ENCODE measurements at places on chromosomes 7 and 10. TPM values are rescaled to one million over a fixed set of nuclear protein-coding genes. Genes with fewer than 3 reads are reported as not detected.
A peak's percentile ranks its signal among the peaks of the same experiment; 100 is the strongest.

The SLC26A3 gene
- 2.0 TPM for total RNA-seq

The ZNF22 gene
- 46.0 TPM for total RNA-seq

The TAC1 gene
- total RNA-seq = not detected

The SUN3 gene
- not detected for total RNA-seq

The DPP6 gene
- total RNA-seq = 13.1 TPM

The ALOX5 gene
- 1.9 TPM for total RNA-seq

- no peak overlapping the region for H3K4me3 ChIP-seq
- H3K27me3 ChIP-seq = no peaks in the 10 kb centered on the region
- DNase-seq = no peak
- peaks cover 11% of the 10 kb centered on the region for H3K36me3 ChIP-seq
- no peak overlapping the region for H3K27ac ChIP-seq
These were observed 11.8 kb upstream of the PRKAR1B start for GRCh38 chr7:738723-739454.

DNA sequence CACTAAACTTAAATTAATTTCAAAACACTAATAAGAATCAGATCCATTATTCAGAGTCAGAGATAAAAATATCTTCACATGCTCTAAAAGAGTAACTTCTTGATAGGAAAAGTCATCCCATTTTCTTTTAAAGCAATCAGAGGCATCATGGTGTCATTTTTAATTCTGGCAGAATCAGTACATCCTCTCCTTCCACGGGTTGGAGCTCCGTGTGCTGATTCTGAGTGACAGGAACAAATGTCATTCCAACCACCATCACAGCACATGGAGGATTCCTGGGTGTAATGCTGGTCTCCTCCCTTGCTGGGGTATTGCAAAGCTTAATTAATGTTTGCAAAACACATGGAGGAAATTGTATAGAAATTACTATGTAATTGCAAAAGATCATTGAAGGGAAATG, 114.5 kb upstream of the IMMP2L start:
- DNase-seq = no peak
- H3K4me1 ChIP-seq = peaks cover 5% of the 10 kb centered on the region
- H3K4me3 ChIP-seq = no peak overlapping the region
- H3K36me3 ChIP-seq = no peaks in the 10 kb centered on the region
- no peak overlapping the region for H3K27ac ChIP-seq
- H3K27me3 ChIP-seq = peaks cover 8% of the 10 kb centered on the region

- peak; percentile 52 for DNase-seq
- H3K4me1 ChIP-seq = peaks cover 15% of the 10 kb centered on the region
- no peak overlapping the region for H3K4me3 ChIP-seq
- peaks cover 10% of the 10 kb centered on the region for H3K27me3 ChIP-seq
- no peaks in the 10 kb centered on the region for H3K36me3 ChIP-seq
These were observed 11.8 kb upstream of the CAMK2G start for GRCh38 chr10:73886085-73886529.

GRCh38 chr7:134359787-134360432, 43.2 kb upstream of the SLC35B4 start:
- no peaks in the 10 kb centered on the region for H3K36me3 ChIP-seq
- H3K4me3 ChIP-seq = no peak overlapping the region
- peaks cover 5% of the 10 kb centered on the region for H3K4me1 ChIP-seq
- H3K27me3 ChIP-seq = no peaks in the 10 kb centered on the region
- DNase-seq = no peak
- no peak overlapping the region for H3K27ac ChIP-seq

DNA sequence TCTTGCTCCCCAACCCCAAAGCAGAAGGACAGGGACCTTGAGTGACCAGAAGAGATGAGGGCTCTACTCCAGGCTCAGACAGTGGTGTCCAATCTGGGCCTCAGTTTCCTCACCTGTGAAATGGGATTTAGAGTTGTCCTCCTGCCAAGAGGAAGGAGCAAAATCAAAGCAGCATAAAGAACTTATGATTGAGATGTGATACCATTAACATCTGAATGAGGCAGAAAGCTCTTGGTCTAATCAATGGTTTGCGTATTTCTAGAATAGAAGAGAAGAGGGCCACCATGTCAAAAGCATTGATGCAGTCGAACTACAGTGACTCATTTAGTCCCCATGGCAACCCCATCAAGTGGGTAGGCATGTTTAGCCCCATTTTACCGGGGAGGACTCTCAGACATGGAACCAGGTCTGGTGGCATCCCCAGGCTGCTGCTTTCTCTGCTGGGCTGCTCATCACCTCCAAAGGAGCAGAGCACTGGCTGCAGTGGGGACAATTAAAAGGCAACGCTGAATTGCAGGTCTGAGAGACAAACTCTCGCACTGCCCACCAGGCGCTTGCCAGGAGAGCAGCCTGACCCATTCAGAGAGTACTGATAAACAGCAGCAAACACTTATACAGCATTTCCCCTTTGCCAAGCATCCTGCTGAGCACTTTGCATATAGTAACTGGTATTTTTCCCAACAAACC, 175.9 kb downstream of the NEURL1 start:
- H3K4me3 ChIP-seq = no peak overlapping the region
- peaks cover 5% of the 10 kb centered on the region for H3K36me3 ChIP-seq
- no peaks in the 10 kb centered on the region for H3K27me3 ChIP-seq

- H3K4me3 ChIP-seq = no peak overlapping the region
- H3K36me3 ChIP-seq = no peaks in the 10 kb centered on the region
- no peak overlapping the region for H3K27ac ChIP-seq
These were observed 1.8 kb upstream of the VWC2 start for GRCh38 chr7:49771427-49772176.

GRCh38 chr10:10515479-10516204, 502.0 kb upstream of the CELF2 start:
- H3K36me3 ChIP-seq = no peaks in the 10 kb centered on the region
- H3K4me1 ChIP-seq = no peaks in the 10 kb centered on the region
- H3K4me3 ChIP-seq = no peak overlapping the region
- no peak overlapping the region for H3K27ac ChIP-seq

DNA sequence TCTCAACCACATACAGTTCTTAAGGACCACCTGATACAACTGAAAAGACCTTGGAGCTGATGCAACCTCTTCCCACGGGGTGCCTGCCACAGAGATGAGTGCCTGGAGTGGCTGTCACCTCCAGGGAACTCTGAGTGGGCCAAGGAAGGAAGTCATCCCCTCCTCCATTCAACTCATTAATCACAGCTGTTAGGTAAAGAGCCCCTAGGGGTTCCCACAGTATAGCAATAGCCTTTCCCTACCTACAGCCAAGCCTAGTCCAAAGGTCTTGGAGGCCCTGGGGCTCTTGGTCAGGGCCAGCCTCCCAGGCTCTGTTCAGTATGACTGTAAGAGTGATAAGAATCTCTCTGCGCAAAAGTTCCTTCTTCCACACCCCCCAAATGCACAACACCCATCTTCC, 70.4 kb upstream of the NFE2L3 start:
- no peaks in the 10 kb centered on the region for H3K36me3 ChIP-seq
- no peak overlapping the region for H3K4me3 ChIP-seq
- no peaks in the 10 kb centered on the region for H3K27me3 ChIP-seq
- no peak for DNase-seq
- H3K4me1 ChIP-seq = peaks cover 18% of the 10 kb centered on the region
- peak overlapping the region; percentile 31 for H3K27ac ChIP-seq

DNA sequence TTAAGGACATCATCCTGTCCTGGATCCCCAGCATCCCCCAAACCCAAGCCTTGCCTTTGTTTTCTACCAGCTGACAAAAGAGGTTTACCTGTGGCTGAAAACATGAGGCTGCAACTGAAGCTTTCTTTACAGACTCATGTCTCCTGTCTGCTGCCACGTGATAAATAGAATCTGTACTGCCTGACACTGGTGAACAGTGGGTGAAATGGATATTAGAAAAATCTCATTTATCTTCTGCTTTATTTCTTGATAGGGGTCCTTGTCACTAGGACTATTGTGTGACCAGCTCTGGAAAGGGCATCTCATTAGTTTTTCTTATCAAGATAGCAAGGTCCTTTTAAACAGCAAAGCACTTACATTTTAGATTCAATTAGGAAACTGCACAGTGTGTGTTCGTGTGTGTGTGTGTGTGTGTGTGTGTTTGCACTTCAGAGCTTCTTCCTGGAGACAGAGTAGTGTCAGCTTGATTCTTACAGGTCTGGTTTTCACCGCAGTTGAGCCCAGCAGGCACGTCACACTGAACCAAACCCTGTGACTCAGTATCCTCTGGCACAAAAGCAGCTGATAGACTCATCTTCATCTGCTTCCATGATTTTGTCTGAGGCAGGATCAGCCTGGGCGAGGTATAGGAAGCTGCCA, 373.5 kb upstream of the CELF2 start:
- peaks cover 17% of the 10 kb centered on the region for H3K27me3 ChIP-seq
- no peak overlapping the region for H3K4me3 ChIP-seq
- no peaks in the 10 kb centered on the region for H3K36me3 ChIP-seq
- peaks cover 4% of the 10 kb centered on the region for H3K4me1 ChIP-seq

DNA sequence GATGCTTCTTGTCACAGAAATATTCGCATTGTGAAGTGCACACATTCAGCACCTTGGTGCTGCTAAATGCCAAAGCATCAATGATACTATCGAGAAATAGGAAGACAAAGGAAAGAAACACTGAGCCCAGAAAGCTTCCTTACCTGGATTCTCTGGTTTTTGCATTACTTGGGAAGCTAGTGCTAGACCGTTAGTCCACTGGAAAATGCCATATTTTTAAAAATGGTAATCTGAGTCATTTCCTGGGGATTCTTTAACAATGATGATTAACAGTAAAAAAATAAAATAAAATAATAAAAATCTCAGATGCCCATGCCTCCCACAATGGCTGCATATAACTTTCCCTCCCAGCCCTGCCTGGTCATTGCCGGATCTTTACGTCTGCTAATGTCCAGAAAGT, 420.1 kb upstream of the MGMT start:
- DNase-seq = no peak
- no peak overlapping the region for H3K4me3 ChIP-seq
- no peaks in the 10 kb centered on the region for H3K36me3 ChIP-seq
- H3K27me3 ChIP-seq = peaks cover 90% of the 10 kb centered on the region

DNA sequence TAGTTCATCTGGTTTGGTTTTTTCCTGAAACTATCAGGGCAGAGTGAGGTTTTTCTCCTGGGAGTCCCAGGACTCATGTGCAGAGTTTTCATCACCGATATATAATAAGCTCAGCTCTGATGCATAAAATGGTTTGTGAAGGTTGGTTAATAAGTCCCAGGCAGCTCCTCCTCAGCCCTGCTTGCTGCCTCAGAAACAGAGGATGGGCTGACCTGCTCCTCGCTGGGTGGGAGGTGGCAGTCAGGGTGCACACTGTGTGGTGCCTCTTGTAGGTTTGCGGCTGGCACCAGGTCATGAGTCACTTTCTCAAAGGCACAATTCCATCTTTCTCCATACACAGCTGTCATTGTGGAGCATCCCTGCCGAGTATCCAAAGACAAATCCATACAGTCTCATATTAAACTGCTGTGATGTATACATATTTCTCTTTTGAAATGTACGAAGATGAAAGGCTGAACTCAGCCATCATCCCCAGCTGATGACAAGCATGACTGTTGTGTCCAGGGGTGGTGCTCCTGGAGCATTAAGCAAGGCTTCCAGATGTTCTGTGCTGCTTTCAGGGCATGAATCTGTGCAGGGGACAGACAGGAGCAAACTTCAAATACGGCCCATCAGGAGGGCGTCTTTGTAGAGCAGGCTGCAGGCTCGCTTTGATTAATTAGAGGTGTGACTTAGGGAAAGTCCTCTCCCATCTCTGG, 125.7 kb upstream of the NPS start:
- peaks cover 20% of the 10 kb centered on the region for H3K36me3 ChIP-seq
- H3K27me3 ChIP-seq = no peaks in the 10 kb centered on the region
- no peak overlapping the region for H3K27ac ChIP-seq
- no peak overlapping the region for H3K4me3 ChIP-seq

DNA sequence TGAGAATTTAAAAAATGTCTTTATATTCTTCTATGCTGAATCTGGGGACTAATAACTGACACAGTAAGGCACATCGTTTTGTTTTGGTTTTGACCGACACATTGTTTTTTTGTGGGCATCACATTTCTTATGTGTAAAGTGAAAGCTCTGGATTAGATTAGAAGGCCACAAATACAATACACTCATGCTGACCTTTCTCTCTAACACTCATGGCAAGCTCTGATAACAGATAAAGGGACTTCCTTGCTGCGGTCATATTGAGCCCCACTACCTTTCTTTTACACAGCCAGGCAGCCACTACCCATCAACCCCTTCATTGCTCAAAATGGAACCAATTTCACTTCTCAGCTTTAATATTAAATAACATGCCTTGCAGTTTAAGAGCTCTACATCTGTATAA, 26.0 kb downstream of the PPP1R3A start:
- H3K27ac ChIP-seq = no peak overlapping the region
- no peaks in the 10 kb centered on the region for H3K36me3 ChIP-seq
- peaks cover 8% of the 10 kb centered on the region for H3K4me1 ChIP-seq
- no peak overlapping the region for H3K4me3 ChIP-seq
- H3K27me3 ChIP-seq = peaks cover 20% of the 10 kb centered on the region

DNA sequence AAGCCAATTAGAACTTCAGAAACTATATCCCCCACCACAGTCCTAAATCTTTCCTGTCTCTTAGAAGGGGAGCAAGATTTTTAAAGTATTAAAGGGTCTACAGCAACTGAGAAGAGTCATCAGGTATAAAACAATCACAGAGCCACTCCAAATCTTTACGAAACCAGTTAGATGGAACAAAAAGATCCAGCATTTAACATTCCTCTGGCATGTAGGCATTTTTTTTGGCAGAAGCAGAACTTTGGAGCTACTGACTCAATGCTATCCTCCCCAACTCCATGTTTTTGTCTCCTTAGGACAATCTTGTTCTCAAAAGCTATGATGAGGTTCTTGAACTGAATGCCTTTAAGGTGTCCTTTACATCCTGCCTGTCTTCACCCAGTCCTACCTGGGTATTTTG, 333.3 kb downstream of the PRPF18 start:
- H3K4me1 ChIP-seq = peaks cover 4% of the 10 kb centered on the region
- no peak overlapping the region for H3K4me3 ChIP-seq
- no peak overlapping the region for H3K27ac ChIP-seq
- DNase-seq = no peak

DNA sequence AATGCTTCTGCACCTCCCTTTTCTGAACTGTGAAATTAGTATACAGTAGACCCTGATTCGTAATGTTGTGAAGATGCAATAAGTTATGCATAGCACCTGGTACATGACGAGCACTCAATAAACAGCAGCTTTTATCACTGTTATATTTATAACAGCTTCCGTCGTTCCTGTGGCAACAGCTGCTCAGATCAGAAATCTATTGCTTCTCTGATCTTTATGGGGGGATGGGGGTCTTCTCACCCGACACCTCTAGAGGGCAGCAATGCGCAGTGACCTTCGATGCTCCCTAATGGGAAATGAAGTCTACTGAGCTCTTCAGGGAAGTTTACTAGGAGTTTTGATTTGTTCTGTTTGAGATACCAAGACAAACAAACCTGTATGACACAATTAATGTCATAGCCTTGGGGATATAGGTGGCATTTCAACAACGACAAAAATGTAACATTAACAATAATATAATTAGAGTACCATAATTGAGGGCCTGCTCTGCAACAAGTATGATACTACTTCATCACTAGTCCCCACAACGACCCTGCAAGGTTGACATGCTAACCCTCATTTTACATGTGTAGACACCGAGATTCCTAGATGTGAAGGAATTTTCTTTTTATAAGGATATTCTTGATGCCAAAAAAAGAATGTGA, 289.6 kb downstream of the SFMBT2 start:
- peak; percentile 49 for DNase-seq
- H3K36me3 ChIP-seq = no peaks in the 10 kb centered on the region
- peaks cover 19% of the 10 kb centered on the region for H3K27me3 ChIP-seq
- no peak overlapping the region for H3K27ac ChIP-seq
- peaks cover 9% of the 10 kb centered on the region for H3K4me1 ChIP-seq
- no peak overlapping the region for H3K4me3 ChIP-seq
